ENCODE measurements at places on chromosomes 13 and 19.

- DNase-seq = no peak
These were observed 26.9 kb downstream of the PCCA start for GRCh38 chr13:100115693-100116254.

GRCh38 chr19:55265173-55265572, 6.4 kb upstream of the PPP6R1 start:
- DNase-seq = no peak

DNA sequence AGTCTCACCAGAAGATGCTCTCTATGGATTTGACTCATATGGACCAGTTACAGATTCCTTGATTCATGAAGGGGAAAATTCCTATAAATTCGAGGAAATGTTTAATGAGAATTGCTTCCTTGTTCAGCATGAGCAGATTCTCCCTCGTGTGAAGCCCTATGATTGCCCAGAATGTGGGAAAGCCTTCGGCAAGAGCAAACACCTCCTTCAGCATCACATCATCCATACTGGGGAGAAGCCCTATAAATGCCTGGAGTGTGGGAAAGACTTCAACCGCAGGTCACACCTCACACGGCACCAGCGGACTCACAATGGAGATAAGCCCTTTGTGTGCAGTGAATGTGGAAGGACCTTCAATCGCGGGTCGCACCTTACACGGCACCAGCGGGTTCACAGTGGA, 10.7 kb downstream of the ZNF460 start:
- no peak for DNase-seq

- peak; percentile 18 for DNase-seq
These were observed 46.8 kb downstream of the TEX26 start for GRCh38 chr13:30978981-30979956.

GRCh38 chr19:42420055-42420544, 7.1 kb downstream of the LIPE start:
- DNase-seq = peak; percentile 69

DNA sequence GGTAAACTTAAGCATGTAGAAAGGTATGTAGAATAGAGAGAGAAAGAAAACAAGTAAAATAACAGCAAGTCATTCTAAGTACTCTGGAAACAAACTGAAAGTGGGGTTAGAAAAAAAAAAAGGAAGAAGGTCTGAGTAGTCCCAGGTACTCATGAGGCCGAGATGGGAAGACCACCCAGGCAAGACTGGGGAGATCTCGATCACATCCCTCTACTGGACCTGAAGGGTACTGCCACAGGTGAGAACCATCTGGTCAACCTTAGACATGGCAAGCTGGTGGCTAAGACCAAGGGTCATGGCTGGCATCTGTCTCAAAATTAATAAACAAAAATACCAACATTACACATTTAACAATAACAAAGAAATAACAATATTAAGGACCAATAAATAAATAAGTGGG, 36.3 kb upstream of the ZNF724 start:
- DNase-seq = no peak

GRCh38 chr19:19741184-19741583, 8.3 kb upstream of the ZNF14 start:
- no peak for DNase-seq

- DNase-seq = no peak
These were observed 251.7 kb upstream of the IRS2 start for GRCh38 chr13:110037925-110038573.

DNA sequence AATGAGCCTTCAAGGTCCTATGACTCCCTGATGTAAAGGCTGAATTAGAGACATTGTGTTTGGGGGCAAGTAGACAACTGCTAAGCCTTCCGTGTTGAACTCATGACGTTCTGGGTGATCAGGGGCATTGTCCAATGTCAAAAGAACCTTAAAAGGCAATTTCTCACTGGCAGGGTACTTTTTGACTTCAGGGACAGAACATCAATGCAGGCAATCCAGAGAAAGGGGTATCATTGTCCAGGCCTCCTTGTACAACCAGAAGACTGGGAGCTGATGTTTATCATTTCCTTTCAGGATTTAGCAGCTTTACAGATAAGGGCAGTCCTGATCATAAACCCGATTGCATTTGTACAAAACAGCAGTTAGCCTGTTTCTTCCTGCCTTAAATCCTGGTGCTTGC, 25.0 kb upstream of the SMAD9 start:
- DNase-seq = no peak

GRCh38 chr13:46367617-46368327, 19.3 kb downstream of the RUBCNL start:
- no peak for DNase-seq

DNA sequence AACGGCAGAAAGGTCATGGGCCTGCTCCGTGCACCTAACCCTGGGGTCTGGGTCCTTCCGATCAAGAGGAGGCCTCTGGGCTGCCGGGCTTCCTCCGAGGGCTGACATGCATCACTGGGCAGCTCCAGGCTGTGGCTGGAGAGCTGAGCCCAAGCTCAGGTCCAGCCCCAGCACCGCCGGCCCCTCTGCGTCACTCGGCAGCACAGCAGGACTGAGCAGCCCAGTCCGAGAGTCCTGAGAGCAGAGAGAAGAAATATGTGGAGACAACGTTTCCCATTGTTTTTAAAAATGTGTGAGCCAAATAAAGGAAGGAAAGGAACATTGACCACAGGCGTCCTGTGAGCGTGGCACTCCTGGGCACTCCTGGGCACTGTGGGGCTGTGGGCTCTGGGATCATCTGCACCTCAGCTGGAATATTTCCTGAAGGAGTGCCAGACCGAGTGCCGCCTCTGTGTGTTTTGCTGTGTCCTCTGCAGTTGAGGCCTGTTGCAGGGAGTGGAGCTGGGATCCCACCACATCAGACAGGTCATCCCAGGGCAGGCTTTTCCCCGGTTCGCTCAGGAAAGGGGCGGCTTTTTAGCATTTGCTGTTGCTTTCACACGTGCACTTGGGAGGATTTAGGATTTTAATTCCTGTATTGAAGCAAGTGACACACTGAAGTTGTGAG, 37.8 kb upstream of the TFDP1 start:
- DNase-seq = no peak

GRCh38 chr19:46766569-46767317, 20.5 kb upstream of the STRN4 start:
- DNase-seq = peak; percentile 42

GRCh38 chr19:30712431-30713337, 340.5 kb downstream of the ZNF536 start:
- DNase-seq = no peak

DNA sequence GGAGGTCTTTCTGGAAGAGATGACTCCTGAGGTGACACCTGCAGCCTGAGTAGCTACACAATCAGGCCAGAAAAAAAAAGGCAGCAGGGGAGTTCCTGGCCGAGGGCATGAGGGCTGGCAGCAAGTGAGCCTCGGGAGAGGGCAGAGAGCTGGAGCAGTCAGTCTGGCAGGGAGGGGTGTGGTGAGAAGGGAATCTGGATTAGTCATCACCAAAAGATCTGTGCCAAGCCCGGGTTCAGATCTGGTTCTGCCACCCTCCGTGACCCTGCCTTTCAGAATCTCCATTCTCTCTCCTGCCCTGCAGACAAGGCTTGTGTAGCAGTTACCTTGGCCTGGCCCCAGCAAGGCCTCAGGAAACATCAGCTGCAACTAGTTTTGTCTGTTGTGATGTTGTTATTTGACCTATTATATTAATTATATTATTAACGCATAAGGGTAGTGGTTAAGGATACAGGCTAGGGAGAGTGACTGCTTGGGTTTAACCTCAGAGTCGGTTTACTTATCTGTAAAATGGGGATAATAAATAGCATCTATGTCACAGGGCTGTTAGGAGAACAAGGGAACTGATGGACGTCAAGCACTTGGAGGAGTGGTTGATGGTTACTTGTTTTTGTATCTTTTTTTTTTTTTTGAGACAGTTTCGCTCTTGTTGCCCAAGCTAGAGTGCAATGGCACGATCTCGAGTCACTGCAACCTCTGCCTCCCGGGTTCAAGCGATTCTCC, 2.7 kb upstream of the CAPNS1 start:
- no peak for DNase-seq

- DNase-seq = no peak
These were observed 110.3 kb downstream of the GADD45B start for GRCh38 chr19:2586196-2586595.

DNA sequence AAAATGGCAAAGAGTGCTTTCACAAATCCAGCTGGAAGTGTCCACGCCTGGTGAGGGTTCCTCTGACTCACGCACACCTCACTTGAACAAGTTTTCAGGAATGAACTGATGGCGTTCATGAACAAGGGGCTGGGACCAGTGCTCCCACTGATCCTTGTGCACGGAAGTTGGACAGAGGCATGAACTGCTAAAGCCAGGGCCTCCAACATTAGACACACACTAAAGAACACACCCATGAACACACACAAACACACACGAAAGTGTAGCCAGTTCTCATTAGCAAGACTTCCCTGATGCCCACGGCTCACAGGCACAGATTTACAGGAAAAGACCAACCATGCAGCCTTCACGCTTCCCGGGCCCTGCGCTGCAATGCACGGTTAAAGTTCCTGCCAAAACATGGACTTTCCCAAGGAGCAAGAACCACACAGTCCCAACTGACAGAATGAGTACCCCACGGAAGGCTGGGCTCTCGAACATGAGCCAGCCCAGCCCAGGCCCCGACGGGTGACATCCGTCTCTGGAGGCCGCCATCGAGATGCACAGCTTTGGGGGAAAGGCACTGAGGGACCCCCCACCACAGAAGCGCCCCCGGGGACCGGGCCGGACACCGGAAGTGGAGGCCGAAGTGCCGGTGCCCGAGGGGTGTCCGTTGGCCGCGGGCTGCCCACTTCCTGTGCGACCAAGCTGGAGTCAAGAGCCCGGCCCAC, 808 bp downstream of the DNMT1 start:
- peak; percentile 12 for DNase-seq

DNA sequence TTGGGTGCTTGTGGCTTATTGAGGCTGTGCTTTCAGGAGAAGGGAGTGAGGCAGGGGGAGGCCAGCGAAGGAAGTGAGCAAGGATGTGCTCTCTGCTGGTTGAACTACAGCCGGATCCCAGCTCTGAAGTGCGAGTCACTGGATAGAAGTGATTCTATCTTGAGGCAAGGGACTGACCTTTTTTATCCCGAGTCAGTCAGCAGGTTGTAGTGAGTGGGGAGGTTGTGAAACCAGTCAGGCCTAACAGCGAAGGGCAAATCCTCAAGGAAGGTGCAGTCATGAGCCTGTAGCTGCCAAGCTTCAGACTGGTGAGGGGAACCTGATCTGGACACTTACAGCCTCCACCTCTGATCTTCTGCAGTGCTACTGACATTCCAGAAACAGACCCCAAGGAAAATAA, 18.6 kb downstream of the SCEL start:
- no peak for DNase-seq

GRCh38 chr19:30116984-30117555, 175.0 kb downstream of the URI1 start:
- DNase-seq = no peak

DNA sequence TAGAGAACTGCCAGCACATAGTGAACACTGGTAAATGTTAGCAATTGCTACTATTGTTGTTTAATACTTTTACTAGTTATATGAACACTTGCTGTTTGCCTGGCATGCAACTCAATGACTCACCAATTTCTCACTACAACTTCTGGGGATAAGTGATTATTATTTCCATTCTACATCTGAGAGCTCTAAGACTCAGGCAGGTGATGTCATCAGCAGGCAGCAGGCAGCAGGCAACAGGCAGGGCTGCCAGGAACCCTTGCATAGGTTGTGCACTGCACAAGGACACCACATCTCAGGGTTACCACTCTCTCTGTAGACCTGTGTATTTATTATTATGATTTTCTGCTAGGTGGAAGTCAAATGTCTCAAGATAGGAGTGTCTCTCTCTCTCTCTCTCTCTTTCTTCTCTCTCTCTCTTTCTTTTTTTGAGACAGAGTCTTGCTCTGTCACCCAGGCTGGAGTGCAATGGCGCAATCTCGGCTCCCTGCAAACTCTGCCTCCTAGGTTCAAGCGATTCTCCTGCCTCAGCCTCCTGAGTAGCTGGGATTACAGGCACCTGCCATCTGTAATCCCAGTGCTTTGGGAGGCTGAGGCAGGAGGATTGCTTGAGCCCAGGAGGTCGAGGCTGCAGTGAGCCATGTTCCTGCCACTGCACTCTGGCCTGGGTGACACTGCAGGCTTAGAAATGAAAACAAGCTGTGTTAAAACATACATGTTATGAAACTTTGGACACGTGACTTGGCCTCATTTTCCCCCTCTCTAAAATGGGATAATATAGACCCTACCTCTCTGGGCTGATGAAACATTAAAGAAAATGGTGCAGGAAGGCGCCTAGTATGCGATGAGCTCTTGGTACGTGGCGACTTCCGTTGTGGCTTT, 22.7 kb downstream of the HPN start:
- DNase-seq = no peak

- no peak for DNase-seq
These were observed 122.6 kb upstream of the FNDC3A start for GRCh38 chr13:48852911-48853727.

GRCh38 chr19:2469102-2469914, 6.6 kb upstream of the GADD45B start:
- DNase-seq = no peak

- DNase-seq = no peak
These were observed 346.5 kb downstream of the ZNF536 start for GRCh38 chr19:30718707-30719106.

DNA sequence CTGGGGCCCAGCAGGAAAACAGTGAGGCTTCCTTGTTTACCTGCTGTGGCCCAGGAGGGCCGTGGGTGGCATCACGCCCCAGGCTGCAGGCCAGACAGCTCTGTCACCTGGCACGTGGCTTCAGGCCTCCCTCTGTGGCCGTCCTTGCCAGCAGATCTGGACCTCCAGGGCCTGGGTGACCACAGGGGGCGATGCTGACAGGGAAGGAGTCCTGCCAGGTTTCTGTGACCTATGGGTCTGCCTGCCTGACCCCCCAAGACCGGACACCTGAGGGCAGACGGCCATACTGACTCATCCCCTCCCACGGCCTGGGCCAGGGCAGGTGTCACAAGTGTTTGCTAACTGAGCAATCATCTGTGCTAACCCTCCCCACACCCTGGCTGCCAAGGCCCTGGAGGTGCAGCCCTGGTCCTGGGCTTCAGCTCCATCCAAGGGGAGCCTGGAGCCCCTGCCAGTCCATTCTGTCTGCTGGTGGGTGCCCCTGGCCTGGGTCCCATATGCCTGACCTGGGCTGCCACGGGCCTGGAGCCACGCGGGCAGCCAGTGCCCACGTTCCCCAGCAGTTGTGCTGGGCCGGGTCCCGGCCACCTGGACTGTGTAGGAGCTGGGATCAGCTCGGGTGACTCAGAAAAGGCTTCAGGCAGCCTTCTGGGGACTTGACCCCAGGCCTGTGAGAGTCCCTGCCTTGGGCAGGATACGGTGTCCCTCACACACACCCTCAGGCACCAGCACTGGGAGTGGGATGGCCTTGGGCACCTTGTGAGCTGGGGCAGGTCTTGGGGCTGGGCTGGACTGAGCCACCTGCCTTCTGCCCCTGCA, 3.7 kb downstream of the CDC34 start:
- no peak for DNase-seq

DNA sequence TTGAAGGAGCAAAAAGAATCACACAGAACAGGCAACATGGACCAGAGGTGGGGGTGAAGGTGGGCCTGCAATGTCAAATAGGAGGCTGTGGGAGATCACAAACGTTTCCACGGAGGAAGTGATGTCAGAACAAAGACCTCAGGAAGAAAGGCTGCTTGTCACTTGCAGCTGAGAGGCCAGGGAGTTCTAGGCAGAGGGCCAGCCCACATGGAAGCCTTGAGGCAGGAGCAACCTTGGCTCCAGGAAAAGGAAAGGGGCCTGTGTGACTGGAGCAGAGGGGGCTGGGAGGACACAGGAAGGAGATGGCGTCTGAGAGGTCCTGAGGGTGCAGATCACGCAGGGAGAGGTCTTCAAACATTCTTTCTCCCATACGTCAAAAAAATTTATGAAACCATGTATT, 16.3 kb downstream of the ZNF160 start:
- no peak for DNase-seq
